ENCODE measurements at places on chromosomes 11 and 22.

- DNase-seq, result no peak
Observed at GRCh38 chr11:27201454-27202302, 161.1 kb downstream of the BBOX1 start.

- no peak for DNase-seq
Observed at GRCh38 chr11:62713343-62713742, 5.9 kb downstream of the GNG3 start.

- DNase-seq, result no peak
Observed at GRCh38 chr11:126716456-126717083, 284.0 kb downstream of the KIRREL3 start.

GRCh38 chr22:24763872-24764485 lies 10.5 kb downstream of the PIWIL3 start:
- DNase-seq, result no peak

DNA sequence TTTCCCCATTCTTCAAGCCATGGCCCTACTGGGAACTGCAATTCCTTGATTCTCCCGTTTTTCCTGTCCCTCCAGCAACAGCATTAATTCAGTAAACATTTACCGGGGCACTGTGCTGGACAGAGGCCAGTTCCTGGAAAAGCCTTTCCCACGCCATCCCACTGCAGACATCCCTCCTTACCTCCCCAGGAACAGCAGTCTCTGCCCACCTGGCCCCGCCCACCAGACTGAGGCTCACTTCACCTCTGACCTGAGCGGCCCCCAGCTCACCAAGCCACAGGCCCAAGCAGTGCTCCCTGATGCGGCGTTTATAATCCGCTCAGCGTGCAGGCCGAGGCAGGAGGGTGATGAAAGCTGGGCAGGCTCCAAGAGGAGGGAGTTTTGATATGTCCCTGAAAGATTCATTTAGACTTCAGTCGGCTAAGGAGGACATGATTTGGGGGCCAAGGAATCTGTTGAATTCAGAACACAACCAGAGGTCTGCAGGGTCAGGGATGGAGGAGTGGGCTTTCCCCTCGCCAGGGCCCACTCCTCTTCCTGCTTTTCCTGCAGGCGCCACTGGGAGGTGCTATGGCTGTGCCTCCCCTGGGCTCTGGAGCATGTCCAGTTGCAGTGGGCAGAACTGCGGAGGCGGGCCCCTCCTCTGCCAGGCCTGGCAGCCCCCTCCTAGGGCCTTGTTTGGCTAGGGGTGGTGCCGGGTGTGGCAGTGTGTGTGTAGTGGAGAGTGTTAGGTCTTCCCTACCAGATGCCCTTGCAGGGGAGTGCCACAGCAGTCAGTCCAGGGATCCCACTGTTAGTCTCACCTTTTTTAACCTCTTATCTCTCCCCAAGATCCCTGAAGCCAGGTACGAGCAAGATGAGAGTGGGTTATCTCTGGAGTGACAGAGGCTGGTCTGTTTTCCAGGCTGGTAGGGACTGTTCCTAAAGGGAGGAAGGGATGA lies 1.4 kb upstream of the TAGLN start:
- DNase-seq, result no peak

DNA sequence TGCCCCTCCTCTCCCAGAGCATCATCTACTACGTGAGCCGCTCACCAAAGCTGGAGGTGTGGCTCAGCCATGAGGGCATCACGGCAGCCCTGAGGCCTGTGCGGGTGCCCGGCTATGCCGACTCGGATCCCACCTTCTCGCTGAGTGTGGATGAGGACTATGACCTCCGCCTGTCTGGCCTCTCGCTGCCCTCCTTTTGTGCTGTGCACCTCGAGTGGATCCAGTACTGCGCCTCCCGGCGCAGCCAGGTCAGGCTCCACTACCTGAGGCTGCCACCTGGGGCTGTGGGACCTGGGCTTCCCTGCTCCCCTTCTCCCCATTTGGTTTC lies 3.8 kb upstream of the SIPA1 start:
- DNase-seq, result no peak

- DNase-seq, result no peak
Observed at GRCh38 chr22:45270095-45271020, 14.4 kb upstream of the UPK3A start.

DNA sequence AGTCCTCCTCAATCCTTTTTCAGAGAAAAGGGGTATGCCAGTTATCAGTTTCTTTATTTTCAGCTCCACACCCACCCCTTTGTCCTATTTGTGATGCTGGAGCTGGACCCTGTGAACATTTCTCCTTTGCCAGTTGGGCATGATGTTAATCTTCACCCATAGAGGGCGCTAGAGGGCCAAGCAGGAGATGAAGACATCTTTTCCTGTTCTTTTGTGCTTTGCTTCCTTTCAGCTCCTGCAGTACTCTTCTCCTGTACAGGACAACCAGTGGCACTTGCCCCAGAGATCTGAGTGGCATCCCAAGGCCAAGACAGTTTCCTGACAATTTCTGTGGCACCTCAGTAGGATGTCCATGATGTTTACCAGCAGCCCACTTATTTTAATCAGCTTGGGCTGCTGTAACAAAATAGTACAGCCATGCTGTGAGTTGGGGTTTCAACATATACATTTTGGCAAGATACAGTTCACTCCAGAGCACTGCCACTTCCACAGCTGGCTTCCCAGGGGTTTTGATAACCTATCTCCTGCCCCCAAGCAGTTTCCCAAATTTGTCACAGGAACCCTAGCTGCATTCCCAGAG lies 4.6 kb downstream of the SAA2 start:
- peak; percentile 19 for DNase-seq

DNA sequence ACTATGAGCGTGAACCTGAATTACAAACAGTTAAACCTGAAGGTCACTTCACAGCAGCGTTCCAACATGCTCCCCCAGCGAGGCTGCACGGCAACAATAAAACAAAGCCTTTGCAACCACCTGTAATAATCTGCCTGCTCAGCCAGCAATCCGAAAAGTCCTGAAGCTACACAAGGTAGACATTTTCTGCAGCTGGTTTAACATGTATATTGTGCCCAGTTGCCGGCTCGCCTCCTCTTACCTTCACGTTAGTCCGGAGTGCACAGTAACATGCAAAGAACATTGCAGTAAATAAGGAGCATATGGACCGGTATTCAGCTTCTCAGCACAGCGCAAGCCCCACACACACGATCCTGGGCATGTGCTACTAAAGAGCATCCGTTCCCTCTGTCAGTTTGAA lies 704.3 kb downstream of the DLG2 start:
- no peak for DNase-seq

DNA sequence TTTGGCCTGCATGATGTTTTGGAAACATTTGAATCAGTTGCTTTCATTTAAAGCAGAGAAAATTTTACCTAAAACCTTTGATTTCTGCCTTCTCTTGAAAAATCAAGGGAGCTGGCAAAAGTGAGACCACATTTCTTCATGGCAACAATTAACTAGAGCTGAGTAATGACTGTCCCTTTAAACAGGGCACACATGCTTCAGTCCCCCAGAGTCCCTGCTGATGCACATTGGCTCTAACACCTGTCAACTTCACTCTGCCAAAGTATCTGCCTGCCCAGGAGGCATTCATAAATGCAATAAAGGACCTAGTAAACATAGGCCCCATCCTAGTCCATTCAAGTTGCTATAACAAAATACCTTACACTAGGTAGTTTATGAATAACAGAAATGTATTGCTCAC lies 87.1 kb upstream of the LDLRAD3 start:
- no peak for DNase-seq

- no peak for DNase-seq
Observed at GRCh38 chr22:17205432-17205831, 13.8 kb downstream of the ADA2 start.

DNA sequence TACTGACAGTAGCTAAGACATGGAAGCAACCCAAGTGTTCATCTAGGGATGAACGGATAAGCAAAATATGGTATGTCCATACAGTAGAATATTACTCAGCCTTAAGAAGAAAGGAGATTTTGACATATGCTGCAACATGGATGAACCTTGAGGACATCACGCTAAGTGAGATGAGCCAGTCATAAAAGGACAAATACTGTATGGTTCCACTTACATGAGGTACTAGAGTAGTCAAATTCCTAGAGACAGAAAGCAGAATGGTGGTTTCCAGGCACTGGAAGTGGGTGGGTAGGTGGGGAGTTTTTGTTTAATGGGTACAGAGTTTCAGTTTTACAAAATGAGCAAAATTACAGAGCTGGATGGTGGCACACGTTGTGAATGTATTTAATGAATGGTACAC lies 18.1 kb downstream of the CHST1 start:
- no peak for DNase-seq

DNA sequence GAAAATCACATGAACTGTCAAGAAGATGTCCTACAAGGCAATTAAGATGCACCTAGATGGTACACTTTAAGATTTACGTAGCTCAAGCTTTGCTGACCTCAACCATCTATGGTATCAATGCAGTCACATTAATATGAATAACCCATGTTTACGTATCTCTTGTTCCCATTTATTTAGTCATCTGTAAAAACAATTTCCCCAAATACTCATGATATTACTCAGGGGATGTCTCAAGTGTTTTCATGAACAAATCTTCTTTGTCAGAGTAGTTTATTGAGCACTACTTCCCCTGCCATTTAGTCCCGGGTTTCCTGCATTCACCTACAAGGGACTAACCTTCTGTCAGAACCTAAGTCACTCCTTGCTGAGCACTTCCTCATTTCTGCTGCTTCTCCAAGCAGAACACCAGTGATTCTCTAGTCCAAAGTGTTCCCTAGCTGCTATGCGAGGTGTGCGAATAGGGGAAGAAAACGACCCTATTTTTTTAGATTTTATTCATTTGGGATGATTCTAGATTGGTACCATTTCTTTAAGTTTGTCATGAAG lies 554.3 kb upstream of the LRRC4C start:
- no peak for DNase-seq

DNA sequence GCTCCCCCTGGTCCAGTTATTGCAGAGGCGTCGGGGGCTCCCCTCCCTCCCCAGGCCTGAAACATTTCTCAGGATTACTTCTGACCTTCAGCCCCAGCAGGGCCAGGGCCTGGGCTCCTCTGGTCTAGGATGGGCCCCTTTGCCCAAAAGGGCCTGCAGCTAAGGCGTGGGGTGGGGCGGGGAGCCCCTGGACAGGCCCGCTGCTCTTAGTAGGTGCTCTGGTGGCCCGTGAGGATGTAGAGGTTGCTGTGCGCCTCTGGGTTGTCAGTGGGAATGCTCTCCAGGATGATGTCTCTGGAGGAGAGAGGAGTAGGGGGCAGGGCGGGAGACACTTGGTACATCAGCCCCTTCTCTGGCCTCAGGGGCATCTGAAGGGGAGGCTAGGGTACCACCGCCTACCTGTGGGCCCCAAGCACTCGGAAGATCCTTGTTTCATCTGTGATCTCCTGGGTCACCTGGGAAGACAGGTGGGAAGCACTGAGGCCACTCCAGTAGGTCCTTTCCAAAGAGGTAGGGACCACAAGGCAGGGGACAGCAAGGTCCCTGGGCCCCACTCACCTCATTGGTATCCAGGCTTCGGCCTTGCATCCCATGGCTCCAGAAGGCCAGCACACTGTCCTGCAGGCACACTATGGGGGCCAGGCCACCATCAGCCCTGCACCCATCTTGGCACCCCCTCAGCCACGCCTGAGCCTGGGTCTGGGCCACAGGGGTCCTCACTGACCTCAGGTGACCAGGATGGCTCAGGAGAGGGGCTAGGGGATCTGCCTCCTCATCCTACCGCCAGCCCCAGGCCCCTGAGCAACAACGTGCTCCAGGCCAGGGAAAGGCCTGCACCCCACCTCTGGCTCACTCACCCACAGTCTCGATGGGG lies 11.2 kb upstream of the SF1 start:
- DNase-seq, result no peak

DNA sequence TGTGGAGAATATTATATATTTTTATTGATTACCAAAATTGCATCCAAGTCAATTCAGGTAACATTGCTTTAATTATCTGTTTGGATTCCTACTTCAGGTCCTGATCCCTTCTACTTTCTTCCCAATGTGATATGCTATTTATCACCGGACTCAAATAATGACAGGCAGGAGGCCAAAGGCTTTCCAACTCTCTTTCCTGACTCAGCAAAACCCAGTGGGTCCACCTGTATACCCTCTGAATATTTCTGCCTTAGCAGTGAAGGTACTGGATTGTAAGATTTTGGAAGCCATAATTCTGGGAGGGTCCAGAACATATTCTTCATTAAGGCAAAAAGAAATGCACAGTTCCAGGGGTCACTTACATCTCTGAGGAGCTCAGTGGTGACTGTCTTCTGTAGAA lies 260.2 kb upstream of the UBASH3B start:
- DNase-seq, result no peak

- no peak for DNase-seq
Observed at GRCh38 chr11:71117311-71117710, 135.1 kb downstream of the SHANK2 start.

- no peak for DNase-seq
Observed at GRCh38 chr11:64415996-64416728, 57.2 kb downstream of the RPS6KA4 start.

GRCh38 chr11:33116535-33116934 lies 44.7 kb downstream of the CSTF3 start:
- DNase-seq, result no peak

GRCh38 chr11:123580137-123580536 lies 74.3 kb downstream of the SCN3B start:
- no peak for DNase-seq

DNA sequence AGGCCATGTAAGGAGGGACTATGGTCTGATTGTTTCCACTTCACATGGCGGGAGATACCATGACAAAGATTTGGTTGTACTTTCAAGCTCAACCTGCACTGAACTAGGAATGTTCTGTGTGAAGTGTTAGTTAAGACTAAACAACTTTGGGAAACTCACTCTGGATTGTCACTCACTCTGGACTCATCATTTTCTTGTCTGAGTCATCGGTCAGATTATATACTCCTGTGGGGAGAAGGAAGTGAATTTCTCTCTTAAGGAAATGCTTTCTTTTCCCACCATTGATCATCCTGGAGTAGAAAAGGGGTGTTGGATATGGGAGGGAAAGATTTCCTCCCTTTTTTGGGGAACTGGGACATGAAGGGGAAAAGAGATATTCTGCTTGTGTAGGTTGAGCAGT lies 26.9 kb upstream of the CAT start:
- no peak for DNase-seq

DNA sequence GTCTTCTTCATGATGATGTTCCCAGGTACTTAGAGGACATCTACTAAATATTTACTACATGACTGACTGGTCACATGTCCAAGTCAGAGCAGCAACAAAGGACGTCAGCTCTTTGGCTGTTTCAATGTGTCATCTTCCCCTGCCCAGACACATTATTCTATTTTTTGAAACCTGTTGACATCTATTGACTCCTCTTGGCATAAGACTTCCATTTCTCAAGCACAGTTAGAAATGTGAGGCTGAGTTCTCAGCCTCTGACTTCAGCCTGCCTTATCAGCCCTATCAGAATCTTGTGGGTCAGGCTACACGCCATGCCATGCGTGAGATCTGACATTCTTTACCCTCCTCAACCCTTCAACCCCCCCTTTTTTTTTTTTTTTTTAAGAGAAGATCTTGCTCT lies 63.8 kb downstream of the SC5D start:
- DNase-seq, result no peak

DNA sequence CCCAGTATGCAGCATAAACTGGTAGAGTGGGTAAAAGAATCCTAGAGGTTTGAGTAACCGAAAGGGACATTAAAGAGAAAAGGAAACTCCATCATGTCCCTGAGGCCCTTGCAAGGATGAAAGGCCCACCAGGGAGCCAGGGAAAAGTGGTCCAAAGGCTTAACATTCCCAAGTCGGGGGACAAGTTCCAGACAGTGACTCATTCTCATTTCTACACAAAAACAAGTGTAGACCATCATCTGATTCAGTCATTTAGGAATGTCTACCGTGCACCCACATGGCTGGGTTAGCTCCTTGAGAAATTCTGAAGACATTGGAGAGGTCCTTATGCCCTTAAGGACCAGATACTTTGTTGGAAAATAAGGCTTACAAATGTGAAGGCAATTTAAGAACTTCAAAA lies 4.8 kb upstream of the NOX4 start:
- DNase-seq, result no peak

- no peak for DNase-seq
Observed at GRCh38 chr22:49140911-49141665, 686.6 kb downstream of the BRD1 start.

All from stimulated activated CD8-positive, alpha-beta memory T cell treated with anti-CD3 and anti-CD28 coated beads, Interleukin-15, amount 100 ng/mL, for 48 hours (primary cell).